Epithelial cell of prostate (primary cell): ENCODE measurements at places on chromosomes 12 and 14.

- no peak for DNase-seq
Observed at GRCh38 chr14:80211153-80212022, at the start of gene DIO2. Gene DIO2, minus strand, starts transcription at chr14:80211504. Its CDS starts 32 bp downstream, at chr14:80211472.

DNA sequence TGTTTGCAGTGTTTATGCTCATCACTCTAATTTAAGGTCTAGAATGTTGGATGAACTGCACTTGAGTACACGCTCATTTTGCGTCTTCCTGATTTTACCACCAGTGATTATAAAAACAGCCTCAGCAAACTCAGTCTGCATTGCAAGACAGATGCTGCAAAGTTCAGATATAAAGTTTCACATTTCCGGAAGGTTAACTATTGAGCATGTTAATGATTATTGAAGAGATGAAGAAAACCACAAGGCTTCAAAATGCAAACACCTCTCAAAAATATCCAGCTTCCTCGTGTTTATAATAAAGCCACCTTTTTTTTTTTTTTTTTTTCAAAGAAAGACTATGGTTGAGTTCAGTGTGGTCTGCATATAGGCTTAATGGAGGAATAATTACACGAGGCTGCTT lies 92.1 kb upstream of the BMP4 start:
- no peak for DNase-seq

DNA sequence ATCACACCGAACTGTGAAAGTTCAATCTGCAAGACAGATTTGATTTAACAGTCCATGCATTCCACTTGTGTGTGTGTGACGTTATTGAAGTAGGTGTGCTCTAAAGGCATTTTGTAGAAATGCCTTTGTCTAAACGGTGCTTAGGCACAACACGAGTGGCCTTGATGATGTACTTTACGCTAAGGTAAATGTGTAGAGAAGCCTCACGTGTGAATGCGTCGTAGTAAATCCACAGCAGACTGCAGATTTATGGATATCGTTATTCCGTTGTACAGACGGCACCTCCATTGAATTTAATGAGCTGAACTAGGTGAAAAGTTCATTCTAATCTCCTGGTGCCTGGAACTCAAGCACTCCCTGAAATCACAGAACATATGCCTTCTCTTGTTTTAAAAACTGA lies 202.8 kb upstream of the STXBP6 start:
- DNase-seq, result no peak

DNA sequence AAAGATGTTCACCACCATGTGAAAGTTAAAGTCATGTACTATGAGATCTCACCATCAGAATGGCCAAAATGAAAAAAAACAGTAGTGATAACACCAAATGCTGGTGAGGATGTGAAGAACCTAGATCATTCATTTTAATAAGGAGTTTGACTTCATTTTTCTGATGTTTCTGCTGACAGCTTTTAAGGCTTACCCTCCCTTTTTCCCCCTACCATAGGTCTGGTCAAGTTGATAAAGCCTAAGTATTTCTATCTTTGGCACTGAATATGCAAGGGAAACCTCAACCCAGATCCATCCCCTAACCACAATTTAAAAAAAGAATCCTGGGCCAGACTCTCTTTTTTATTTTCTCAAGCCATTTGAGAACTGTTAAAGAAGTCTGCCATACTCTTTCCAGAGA lies 689.6 kb upstream of the FOXG1 start:
- no peak for DNase-seq

DNA sequence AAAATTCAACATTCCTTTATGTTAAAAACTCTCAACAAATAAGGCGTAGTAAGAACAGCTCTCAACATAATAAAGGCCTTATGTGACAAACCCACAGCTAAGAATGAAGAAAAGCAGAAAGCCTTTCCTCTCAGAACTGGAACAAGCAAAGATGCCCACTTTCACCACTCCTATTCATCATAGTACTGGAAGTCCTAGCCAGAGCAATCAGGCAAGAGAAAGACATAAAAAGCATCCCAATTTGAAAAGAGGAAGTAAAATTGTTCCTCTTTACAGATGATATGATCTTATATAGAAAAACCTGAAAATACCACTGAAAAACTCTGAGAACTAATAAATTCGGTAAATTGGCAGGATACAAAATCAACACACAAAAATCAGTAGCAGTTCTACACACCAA lies 52.1 kb downstream of the STON2 start:
- DNase-seq, result no peak

- no peak for DNase-seq
Observed at GRCh38 chr12:13725049-13725448, 256.4 kb downstream of the GRIN2B start.

DNA sequence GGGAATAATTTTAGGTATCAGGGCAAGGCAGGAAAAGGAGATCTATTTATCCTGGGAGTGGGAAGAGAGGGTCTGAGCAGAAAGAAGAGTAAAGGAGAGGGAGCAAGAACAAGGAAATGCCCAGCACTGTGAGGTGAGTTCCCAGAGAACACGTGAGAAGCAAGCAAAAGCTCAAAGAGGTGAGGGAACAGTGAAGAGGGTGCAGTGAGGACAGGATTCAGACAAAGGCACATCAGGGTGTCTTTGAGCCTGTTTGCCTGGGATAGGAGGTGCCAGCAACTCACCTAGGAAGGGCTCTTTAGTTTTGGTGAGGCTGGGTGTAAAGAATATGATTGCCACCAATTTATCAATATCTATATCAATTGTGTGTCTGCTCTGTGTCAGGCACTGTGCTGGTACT lies 88.9 kb upstream of the NRXN3 start:
- no peak for DNase-seq

- peak; percentile 61 for DNase-seq
Observed at GRCh38 chr12:63319936-63320633, 169.1 kb upstream of the AVPR1A start.

DNA sequence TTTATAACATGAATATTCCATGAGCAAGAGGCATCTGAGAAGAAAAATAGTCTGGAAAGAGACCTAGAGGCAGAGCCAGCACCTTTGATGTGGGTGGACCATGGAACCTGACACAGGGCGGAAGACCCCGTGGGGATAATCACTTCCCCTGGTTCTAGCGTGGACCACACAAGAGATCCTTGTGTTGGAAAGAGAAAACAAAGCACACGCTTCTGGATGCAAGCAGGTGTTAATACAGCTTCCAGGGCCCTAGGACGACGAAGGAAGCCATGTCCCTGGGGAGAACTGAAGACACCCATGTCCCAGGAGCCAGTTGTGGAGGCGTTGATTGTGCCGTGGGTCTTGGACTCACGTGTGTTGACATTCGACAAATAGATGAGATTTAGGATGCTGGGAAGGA lies 102.9 kb downstream of the ADGRD1 start:
- DNase-seq, result no peak

GRCh38 chr12:84069198-84069597 lies 843.4 kb downstream of the SLC6A15 start:
- no peak for DNase-seq

DNA sequence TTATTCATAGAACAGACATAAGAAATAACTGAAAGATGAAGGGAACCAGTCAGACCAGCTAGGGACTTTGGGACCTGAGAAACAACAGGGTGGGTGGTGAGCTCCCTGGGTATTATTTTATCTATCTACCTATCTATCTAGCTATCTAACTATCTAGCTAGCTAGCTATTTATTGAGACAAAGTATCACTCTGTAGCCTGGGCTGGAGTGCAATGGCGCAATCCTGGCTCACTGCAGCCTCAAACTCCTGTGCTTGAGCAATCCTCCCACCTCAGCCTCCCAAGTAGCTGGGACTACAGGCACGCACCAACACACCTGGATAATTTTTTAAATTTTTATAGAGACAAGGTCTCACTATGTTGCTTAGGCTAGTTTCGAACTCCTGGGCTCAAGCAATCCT lies 127.6 kb downstream of the DPF3 start:
- no peak for DNase-seq

GRCh38 chr14:67526676-67527459 lies 6.2 kb upstream of the PLEKHH1 start:
- DNase-seq, result no peak

DNA sequence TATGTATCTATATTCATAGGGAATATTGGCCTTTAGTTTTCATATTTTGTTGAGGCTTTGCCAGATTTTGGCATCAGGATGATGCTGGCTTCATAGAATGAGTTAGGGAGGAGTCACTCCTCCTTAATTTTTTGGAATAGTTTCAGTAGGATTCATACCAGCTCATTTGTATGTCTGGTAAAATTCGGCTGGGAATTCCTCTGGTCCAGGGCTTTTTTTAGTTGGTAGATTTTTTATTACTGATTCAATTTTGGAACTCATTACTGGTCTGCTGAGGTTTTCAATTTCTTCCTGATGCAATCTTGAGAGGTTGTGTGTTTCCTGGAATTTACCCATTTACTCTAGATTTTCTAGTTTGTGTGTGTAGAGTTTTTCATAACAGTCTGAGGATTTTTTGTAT lies 175.2 kb downstream of the EPS8 start:
- no peak for DNase-seq

GRCh38 chr14:70468731-70469130 lies 16.8 kb downstream of the ADAM21 start:
- DNase-seq, result no peak

DNA sequence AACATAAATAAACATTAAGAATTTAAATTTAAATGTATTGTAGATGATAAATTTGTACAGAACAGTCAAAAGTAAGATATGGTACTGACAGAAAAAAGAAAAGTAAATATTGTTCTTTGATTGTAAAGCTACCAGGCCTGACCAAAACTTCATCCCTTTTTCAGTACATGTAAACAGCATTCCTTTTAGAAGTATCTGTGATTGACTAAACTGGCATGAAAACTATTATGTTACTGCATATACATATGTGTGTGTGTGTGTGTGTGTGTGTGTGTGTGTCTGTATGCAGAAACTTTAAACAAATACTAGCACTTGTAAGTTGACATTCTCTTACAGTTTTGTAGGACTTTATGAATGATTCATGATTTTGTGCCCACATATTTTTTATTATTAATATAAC lies 270.9 kb downstream of the C12orf50 start:
- DNase-seq, result no peak

DNA sequence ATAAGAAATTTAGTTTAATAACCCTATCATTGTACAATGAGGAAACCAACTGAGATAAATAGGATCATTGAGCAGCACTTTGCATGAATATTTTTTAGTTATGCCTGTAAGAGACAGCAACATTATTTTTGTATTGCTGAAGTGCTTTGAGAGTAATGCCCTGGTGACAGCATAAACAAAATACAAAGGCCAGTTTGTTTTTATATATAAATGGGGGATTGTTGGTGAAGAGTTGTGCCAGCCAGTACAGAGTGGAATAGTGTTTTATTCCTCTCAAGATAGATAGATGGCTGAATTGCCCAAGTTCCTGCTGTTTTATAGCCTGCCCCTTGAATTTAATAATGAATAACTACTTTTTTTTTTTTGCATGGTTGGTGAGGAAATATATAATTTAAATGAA lies 101.8 kb downstream of the CNTN1 start:
- DNase-seq, result no peak

DNA sequence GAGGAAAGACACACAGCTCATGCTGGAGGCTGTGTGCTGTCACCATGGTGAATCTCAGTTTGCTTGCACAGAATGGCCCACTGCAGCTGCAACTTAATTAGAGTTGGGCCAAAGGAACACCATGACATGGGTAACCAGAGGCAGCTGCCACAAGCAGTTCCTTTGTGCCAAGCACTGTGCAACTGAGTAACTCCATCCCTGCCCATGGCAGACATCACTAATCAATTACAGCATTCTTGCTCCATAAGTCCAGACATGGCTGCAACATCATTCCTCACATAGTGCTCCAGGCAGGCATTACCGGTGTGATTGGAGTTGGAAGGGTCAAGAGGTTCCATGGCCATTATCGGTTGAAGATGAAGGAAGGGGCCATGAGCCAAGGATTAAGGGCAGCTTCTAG lies 207.0 kb downstream of the RBM19 start:
- no peak for DNase-seq

- no peak for DNase-seq
Observed at GRCh38 chr12:13101821-13102375, 1.6 kb downstream of the GSG1 start.

GRCh38 chr14:103160321-103161053 lies 37.2 kb downstream of the TNFAIP2 start:
- DNase-seq, result no peak

DNA sequence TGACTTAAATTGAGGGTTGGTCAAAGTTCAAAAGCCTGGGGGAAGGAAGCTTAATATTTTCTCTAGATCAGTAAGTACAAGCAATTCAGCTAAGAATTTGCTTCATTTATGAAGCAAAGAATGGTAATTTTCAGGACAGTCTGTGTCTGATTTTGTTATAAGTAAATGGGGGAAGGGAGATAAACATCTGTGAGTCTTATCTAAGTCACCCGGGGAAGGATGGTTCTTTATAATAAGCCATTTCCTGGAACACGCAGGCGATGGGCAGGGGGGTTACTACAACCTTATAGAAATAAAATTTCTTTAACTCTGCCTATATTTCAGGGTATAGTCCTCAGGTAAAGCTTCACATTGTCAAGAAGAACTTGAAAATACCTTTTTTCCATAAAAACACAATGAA lies 42.9 kb downstream of the HELB start:
- no peak for DNase-seq

DNA sequence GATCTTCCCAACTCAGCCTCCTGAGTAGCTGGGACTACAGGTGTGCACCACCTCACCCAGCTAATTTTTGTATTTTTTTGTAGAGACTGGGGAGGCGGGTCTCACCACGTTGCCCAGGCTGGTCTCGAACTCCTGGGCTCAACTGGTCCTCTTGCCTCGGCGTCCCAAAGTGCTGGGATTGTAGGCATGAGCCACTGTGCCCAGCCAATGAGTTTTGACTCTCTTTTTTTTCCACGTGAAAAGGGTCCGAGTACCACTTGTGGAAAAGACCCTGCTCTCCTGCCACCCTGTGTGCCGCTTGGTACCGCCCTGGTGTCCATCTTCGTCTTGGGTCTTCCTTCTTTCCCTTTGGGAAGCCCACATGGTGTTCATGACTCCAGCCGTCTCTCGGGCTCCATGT lies 17.6 kb downstream of the TEDC1 start:
- DNase-seq, result no peak

DNA sequence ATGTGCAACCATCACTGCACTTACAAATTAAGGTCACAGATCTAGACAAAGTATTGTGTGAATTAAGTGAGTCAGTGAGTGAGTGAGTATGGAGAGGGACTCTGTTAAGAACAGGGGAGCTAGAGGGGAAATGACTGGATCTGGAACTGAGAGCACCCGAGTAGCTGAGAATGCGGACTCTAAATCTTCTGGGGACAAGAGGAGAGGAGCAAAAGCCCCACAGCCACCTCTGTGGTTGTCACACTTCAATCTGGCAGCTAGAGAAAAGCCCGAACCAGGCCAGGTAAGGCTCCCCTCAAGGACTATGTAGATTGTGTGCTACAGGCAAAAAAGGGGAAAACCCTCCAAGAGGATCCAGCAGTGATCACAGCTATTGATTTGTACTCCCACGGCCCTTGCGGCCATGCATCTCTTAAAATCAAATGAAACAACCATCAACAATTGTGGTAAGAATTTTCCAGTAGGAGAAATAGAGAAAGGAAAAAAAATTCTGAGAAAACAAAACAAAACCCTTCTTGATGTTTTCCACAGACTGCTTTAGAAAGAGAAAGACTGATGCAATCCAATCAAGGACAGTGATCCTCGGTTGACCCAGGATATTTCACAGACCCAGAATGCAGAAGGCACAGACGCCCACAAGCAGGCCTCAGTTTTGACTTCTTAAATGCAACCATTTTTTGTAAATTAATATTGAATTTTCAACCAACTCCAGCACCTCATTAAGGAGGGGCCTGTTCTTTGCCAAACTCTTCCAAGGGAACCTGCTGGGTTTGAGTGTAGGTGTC lies 109.6 kb downstream of the SLC38A6 start:
- no peak for DNase-seq
